Stimulated activated CD8-positive, alpha-beta memory T cell treated with anti-CD3 and anti-CD28 coated beads, Interleukin-4, amount 100 ng/mL, for 24 hours (primary cell): ENCODE measurements at places on chromosomes 2 and 18.

DNA sequence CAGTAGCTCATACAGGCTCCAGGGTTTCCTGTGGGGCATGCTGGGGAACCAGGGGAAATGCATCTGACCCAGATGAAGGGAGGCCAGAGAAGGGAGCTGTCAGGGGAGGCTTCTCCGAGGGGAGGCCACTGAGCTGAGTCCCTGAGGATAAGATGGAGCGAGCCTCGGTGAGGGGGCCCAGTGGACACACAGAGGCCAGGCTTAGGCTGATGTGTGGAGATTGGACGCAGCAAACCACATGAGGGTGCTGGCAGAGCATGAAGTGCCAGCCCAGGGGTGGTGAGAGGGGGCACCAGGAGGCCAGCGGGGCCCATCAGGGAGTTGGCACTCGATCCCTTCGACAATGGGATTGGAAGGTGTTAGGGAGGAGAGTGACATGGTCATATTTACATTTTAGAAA lies 235.0 kb downstream of the KLHL29 start:
- no peak for DNase-seq

DNA sequence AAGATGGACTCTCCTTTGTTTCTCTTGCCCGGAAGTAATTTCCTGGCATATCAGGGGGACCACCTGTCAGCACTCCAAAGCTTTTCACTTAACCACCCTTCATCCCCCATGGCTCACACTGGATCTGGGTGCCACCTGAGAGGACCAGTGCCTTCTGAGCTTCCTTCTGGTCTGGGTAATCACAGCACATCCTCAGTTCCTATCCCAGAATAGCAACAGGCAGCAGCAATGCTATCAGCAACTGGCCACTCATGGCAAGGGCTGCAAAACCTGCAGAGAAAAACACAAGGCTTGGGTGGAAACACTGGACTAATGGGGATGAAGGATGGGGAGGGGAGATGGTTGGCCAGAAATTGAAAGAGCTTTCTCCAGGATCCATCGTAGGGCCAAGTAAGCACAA lies 59.9 kb upstream of the STPG4 start:
- DNase-seq = no peak

GRCh38 chr18:45054636-45055035 lies 373.9 kb downstream of the SETBP1 start:
- no peak for DNase-seq

DNA sequence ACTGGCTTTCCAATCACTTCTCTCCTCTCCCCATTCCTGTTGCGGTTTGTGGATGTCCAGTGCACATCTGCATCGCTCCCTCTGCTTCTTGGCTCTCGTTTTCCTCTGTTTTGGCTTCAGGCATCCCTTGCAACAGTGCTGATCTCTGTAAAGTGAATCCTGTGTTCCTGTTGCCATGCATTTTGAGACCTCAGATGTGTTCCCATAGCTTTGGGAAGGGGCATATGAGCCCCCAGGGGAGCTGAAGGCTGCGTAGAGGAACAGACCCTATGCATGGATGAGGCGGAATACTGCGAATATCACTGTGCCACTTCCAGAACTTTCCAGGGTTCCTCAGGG lies 168.4 kb upstream of the HAAO start:
- no peak for DNase-seq

DNA sequence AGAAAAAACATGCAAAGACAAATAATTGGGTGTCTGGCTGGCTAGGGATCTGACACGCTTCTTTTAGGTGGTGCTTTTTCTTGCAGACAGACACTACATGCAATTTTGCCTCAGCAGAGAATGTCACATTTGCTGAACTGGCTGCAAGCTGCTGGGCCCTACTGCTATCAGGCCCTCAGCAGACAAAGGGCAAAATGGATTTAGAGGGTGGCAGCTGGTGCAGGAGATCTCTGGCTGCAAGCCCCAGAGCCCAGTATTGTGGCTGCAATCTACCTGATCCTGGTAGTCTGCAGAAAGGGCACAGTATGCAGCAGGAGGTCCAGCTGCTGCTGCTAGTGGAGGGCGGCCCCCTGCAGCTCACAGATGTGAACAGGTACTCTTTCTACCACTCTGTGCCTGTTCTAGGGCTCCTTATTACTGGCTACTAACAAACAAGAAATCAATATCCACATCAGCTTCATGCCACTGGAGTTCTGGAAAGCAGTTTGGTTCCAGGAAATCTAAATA lies 796.7 kb upstream of the CELF4 start:
- DNase-seq = no peak

DNA sequence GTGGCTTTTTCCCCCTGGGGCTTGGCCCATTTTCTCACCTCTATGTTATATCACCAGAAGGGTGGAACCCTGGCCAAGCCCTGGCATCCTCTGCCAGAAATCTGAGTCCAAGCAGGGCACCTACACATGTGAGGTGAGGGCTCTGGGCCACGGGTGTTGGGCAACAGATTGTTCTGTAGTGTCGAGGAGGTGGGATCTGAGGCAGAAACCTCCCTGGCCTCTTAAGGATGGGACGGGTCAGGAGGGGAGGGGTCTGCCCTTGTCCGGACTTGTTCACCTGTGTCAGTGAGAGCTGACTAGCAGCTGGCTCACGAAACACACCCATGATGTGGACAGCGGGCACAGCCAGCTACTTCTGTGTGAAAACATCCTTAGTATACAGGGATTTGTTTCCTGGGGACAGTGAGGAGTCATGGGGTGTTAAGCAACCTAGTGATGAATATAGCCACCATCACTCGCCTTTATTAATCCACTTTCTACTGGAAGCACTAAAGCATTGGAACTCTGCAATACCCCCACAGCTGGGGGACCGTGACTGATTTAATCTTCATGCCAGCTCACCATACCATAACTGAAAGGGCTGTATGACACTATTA lies 35.6 kb downstream of the EPAS1 start:
- no peak for DNase-seq

DNA sequence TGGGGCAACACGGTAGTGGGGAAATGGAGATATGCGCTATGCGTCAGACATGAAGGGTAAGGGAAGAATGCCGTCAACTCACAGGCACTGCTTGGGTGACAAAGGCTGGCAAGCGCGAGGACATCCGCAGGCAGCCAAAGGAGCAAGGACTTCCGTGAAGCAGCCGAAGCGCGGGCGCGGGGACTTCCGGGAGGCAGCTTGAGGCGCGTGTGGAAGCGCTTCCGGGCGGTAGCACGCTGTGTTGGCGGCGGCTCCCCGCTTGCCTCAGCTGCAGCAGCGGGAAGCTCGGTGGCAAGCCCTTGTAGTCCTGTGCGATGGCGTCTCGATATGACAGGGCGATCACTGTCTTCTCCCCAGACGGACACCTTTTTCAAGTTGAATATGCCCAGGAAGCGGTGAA lies at the start of gene PSMA8:
Gene PSMA8, plus strand, starts transcription at position 218 of the 400 bp plus-strand sequence. Its CDS starts 97 bp downstream, at position 315.
- DNase-seq = peak; percentile 39

DNA sequence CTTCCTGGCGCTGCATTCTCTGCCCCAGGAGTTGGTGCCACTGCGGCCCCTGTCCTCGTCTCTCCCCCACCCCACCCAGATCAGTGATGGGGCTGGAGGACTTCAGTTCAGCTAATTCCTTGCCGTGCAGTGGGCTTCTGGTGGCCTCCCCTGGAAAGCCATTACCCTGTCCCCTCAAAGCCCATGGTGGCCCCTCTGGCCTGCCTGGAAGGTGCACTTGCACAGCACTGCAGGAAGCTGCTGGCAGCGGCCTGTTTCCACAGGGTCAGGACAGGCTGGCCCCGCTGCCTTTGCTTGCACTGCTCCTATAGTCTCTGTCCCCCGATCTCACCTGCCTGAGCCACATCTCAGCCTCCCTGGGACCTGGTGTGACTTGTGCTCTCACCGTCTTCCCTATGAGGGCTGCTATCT lies 105.1 kb downstream of the USP40 start:
- DNase-seq = no peak

DNA sequence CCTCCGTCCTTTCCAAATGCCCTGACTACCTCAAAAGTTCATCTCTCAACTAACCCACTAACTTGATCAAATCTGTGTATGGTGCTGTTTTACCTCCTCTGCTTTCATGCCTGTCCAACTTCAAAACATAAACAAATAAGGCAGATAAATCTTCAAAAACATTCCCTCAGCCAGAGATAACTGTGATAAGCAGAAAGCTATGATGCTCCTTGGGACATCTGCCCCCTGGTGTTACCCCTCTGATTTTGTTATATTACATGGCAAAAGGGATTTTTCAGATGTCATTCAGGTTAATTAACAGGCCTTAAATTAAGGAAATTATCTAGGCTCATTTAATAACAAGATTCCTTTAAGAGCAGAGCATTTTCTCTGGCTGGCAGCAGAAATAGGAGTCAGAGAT lies 810.8 kb upstream of the CHAC2 start:
- no peak for DNase-seq
